NCI-H748 treated with DMSO at 0.1 percent for 48 hours (cell line): ENCODE measurements at places on chromosomes 4 and X.

- DNase-seq: no peak
Observed at GRCh38 chr4:145735827-145736226, 55.9 kb downstream of the C4orf51 start.

DNA sequence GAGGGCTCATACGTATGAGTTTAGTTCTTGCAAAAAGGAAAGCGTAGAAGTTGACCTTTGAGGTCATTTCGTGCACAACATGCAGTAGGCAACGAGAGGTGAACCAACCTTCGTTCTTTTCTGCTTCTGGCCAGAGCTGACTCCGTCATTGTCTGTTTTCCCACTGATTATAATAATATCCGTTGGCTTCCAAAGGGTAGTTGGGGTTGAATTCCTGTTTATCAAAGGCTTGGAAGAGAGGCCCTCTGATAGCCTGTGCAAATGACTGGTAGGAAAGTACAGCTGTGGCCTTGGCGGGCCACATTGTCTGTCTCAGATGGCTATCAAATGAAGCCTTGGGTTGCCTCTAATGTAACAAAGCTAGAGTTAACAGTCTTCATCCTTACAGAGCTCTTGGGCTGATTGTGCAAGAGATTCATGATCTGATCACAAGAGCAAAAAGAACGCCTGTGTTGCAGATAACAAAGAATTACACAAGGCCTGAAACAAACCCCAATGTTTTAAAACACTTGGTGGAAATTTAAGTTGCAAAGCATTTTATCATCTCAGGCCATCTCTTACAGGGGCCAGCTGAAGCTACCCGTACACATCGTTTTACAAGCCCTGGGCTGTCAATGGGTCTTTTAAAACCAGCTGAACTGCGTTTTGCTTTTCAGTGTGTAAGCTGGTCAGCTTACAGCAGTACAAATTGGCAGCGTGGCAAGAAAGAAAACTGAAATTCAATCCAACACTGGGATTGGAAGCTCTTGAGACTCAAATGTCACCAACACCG, 46.1 kb upstream of the FAM9C start:
- no peak for DNase-seq

DNA sequence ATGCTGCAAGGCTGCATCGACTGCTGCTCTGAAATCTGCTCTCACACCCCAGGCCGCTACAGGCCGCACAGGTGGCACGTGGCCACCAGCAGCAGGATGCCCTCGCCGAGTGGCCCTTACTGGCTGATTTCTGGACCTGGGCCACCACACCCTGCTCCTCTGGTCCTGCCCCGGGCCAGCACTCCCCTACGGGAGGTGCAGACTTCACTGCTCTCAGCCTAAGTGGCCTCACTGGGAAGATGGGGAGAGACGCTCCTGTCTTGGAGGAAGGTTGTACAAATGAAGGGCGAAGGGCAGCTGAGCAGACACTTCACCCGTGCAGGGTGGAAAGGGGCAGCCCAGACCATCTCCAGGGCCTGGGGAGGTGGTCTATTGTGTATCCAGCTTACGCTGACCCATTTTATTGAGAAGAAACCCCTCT, 72.5 kb downstream of the ACOX3 start:
- no peak for DNase-seq

DNA sequence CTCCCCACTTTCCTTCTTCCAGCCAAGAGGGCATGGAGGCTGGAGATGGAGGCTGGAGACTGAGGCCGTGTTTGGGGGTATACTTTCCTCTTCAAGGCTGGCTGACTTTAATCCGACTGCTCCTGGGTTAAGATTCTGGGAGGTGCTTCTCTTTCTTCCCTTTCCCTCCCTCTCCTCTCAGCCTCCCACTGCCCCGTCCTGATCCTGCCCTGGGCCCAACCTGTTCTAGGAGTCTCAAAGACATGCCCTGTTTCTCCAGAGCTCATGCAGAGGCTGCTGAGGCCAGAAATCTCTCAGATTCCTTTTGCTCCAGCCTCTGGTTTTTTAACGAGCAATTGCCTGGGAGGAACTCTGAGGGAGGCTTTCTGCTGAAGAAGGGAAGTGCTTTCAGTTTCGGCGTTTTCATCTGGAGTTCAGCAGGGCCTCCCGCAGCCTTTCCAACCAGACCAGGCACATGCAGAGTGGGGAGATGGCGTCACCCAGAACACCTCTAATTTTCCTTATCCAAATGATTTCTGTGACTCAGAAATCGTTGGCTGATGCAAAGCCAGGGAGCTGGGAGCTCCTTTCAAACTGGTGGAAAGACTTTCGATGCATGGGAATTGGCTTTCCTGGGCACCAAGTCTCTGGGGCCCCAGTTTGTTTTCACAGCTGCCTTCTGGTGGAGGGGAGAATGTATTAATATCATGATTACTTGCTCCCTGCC, 34.5 kb upstream of the FAM9C start:
- DNase-seq: no peak
